Endothelial cell (in vitro differentiated cells): ENCODE measurements at places on chromosomes 4 and X. TPM values are rescaled to one million over a fixed set of nuclear protein-coding genes. Genes with fewer than 3 reads are reported as not detected.

PGAM4 gene
- total RNA-seq, result not detected

BANK1 gene
- 3.7 TPM for total RNA-seq

TCEAL7 gene
- 23.7 TPM for total RNA-seq

CT45A1 gene
- not detected for total RNA-seq

EFNB1 gene
- 7.8 TPM for total RNA-seq

HSFX4 gene
- not detected for total RNA-seq
